ENCODE measurements at places on chromosomes 11 and 22.
A peak's percentile ranks its signal among the peaks of the same experiment; 100 is the strongest.

DNA sequence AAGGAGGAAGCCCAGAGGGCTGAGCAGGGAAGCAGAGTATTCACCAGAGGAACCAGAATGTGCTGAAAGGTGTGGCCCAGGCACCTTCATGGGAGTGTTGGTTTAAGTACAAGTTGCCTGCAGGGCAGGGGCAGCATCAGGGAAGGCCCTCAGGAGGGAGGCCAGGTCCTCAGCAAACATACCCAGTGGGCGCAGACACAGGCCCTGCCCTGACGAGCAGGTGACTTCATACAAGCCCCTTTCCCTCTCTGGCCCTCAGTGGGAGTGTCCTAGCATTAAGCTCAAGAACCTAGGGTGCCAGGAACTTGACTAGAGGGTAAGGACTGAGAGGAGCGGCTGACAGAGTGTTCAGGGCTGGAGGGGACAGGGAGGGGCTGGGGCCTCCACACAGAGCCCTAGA lies 7.5 kb upstream of the CASTOR1 start:
- no peak for DNase-seq

- no peak for DNase-seq
These were observed 1.6 kb upstream of the E2F8 start for GRCh38 chr11:19242179-19242932.

- no peak for DNase-seq
These were observed 61.0 kb upstream of the TTC12 start for GRCh38 chr11:113253406-113253805.

DNA sequence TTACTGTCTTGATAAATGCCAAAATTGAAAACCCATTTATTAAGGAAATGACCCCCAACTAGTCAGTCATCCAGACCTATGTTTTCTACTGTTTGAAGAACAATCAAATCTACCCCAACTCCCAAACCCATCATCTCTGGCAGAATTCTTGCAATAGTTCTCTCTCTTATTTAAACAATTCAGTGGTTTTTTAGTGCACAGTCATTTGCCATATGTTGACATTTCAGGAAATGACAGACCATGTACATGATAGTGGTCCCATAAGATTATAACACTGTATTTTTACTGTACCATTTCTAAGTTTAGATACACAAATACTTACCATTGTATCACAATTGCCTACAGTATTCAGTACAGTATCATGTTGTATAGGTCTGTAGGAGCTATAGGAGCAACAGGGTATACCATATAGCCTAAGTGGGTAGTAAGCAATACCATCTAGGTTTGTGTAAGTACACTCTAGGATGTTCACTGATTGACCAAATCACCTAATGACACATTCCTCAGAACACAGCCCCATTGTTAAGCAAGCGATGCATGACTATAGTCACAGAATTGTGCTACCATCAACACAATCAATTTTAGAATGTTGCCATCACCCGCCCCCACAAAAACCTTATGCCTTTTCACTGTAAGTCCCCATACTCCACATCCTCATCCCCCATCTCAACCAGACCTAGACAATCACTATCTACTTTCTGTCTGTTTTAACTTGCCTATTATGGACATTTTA lies 41.8 kb downstream of the MMP20 start:
- no peak for DNase-seq

- no peak for DNase-seq
These were observed 209.5 kb downstream of the AASDHPPT start for GRCh38 chr11:106286881-106287504.

GRCh38 chr22:21917959-21918261 lies 34.7 kb downstream of the PPM1F start:
- DNase-seq: no peak

DNA sequence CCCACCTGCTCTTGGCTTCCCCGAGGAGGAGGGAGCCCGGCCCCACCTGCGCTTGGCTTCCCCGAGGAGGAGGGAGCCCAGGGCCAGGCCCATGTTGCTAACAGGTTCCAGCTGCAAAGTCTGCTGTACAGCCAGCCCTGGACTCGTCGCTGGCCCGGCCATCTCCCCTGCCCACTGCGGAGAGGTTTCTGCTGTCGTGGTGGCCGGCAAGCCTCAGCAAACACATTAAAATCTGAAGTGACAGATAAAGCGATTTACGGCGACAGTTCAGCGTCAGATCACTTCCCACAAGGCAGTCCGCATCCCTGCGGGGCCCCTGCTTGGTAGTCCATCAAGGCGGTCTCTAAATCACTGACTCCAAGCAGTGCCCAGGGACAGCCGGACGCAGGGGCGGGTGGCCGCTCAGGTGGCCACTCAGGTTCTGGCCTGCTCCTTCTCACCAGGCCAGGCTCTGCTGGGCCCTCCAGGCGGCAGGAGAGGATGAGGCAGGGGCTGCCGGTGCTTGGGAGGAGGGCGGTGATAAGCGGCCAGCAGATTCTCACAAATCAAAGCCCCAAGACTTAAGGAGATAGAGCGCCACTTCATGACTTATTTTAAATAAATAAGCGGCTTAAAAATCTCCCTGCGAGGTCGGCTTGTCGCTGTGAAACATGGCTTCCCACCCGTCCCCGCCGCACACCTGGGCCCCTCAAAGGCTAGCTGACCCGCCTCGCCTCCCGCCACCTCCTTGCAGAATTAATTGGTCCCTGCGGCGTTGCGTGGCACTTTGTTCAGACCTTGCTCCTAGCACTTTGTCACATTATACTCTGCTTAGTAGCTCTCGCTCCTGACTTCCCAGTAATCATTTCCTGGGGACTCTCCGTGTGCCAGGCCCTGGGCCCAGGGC lies 21.1 kb downstream of the MACROD1 start:
- DNase-seq: no peak

DNA sequence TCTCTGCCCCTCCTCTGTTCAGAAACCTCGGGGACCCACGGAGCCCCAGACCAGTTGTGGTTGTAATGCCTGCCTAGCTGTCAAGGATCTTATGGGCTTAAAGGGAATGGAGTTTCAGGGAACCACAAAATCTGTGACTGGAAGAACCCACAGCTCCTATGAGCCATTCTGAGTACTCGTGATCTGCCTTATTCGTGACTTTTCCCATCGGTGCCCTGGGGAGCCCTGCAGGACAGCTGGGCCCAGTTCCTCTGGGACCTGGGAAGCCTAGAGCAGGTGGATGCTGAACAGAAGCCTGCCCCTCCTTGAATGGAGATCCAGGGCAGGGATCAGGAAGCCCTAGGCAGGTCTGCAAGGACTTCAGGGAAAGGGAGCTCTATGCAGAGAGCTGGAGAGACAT lies 42.1 kb upstream of the TTC12 start:
- no peak for DNase-seq

- peak; percentile 19 for DNase-seq
These were observed 159.2 kb downstream of the MSANTD4 start for GRCh38 chr11:105862736-105863367.

DNA sequence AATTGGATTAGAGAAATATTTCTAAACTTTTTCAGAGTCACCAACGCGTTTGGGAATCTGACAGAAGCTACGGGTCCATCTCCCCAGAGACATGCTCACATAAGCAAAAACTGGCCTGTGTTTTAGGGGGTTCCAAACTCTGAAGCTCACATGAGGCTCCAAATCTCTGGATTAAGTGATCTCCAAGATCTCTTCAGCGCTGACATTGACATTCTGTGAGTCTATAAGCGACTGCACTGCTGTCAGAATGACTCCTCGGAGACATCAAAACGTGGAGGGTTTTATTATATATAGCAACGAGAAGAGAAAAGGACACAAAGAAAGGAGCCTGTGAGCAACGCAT lies 642 bp upstream of the SIK2 start:
- DNase-seq: no peak

GRCh38 chr11:65147352-65148075 lies 13.2 kb upstream of the SYVN1 start:
- DNase-seq: no peak

DNA sequence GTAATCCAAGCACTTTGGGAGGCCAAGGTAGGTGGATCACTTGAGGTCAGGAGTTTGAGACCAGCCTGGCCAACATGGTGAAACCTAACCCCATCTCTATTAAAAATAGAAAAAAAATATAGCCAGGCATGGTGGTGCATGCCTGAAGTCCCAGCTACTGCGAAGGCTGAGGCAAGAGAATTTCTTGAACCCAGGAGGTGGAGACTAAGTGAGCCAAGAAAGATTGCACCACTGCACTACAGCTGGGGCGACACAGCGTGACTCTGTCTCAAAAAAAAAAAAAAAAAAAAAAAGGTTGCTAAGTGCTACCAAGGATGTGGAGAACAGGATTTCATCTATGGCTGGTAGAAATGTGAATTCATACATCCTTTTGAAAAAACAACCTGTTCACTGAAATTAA lies 36.6 kb downstream of the ATG16L2 start:
- no peak for DNase-seq

GRCh38 chr11:11884774-11885481 lies 43.2 kb downstream of the USP47 start:
- DNase-seq: no peak
